NCI-H69 (cell line): ENCODE measurements at places on chromosomes 5 and 9.
A peak's percentile ranks its signal among the peaks of the same experiment; 100 is the strongest.

DNA sequence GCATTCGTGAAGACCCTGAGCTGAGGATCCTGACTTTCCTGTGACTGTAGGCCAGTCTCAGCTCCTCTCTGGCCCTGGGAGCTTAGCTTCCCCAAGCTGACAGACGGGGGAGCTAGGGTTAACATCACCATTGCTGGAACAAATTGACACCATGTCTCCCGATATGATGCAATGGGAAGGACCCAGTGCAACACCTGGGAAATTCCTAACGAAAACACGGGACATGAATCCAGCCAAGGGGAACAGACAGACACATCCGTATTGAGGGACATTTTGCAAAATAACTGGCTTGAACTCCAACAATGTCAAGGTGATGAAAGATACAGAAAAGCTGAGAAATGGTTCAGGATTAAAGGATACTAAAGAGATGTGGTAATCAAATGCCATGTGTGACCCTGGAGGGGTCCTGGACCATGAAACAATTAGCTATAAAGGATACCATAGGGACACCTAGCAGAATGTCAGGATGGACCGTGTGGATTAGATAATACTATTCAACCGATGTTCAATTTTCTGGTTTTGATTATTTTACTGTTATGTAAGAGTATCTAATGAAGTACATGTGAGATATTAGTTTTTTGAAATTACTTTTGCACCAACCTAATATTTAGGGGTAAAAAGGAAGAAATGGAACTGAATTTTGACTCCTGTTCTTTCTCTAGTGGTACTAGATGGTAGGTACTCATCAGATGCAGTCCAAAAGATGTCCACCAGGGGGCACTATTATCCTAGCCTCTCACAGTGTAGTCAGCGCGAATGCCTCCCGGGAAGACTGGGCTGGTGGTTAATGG, 52.7 kb downstream of the NDST1 start:
- DNase-seq = peak; percentile 88

GRCh38 chr9:89740722-89741121, 135.9 kb downstream of the GADD45G start:
- DNase-seq = no peak

DNA sequence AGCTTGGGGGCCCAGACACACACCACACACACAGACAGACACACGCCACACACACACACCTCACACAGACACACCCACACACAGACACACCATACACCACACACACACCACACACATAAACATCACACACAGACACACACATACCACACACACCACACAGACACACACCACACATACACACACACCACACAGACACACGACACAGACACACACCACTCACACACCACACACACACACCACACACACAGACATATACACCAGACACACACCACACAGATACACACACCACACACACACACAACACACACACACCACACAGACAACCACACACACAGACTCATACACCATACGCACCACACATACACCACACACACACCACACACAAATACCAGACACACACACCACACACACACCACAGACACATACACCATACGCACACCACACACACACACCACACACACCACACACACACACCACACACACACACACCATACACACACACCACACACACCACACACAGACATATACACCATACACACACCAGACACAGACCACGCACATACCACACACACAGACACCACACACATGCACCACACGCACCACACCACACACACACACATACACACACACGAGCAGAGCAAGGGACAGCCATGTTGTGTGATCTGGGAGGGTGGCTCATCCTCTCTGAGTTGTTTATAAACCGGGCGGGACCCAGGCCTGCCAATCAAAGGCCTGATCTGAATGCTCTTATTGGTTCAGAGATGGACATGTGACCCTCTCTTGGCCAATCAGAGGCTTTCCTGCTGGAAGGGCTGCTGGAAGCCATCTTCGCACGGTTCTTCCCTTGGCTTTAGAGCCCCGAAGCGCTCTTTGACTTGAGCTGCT, 148.3 kb downstream of the GAPVD1 start:
- DNase-seq = peak; percentile 95

DNA sequence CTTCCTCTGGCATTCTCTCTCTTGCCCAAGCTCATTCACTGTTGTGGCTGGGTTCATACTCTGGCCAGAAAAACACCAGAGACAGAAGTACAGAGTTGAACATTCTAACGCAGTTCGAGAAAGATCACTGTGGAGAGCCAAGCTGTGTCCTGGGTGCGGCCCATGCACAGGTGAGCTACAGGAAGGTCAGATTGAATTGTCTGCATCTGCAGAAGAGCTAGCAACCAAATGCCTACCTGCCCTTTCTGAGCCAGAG, 126.8 kb upstream of the DPYSL3 start:
- no peak for DNase-seq

- peak; percentile 78 for DNase-seq
These were observed 71.8 kb upstream of the MAMDC2 start for GRCh38 chr9:69971643-69972449.

DNA sequence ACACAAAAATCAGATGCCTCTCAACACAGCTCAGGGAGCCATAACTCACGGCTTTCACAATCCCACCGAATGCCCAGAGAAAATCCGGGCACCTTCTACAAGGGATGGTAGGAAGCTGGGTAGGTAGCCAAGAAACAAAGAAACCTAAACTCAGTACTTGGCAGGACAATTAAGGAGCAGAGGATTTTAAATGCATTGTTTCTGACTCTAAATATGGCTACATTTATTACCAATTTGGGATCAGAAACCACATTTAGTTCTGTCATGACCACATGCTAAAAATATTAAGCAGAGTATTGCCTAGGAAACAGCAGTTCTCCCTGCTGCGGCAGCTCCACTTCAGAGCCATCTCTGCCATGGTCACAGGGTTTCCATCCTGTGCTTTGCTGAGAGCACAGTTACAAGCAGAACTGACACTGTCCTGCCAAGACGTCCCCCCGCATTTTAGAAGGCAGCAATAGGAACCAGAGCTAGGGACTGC, 57.5 kb downstream of the SIL1 start:
- no peak for DNase-seq

GRCh38 chr5:15683332-15683731, 183.4 kb downstream of the FBXL7 start:
- DNase-seq = no peak

DNA sequence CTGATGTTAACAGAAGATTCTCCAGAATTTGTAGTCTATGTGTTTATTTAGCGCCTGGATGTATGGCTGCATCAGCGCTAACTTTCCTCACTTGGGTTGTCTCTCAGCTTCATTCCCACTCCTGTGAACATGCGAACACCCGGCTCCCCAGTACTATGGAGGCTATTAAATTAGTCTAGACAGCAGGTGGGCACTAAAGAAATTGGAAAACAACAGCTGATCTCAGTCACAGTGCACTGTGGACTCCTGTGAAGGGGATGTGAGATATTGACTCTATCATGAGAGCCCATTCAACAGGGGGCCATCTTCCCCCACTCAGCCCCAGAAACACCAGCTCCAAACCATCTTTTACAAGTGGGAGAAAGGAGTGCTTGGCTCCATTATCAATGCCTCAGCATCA, 471.0 kb downstream of the KDM4C start:
- peak; percentile 22 for DNase-seq

- DNase-seq = peak; percentile 79
These were observed 38.7 kb downstream of the NLN start for GRCh38 chr5:65760504-65761275.

- peak; percentile 69 for DNase-seq
These were observed 77.2 kb upstream of the RAPGEF1 start for GRCh38 chr9:131817073-131817472.

DNA sequence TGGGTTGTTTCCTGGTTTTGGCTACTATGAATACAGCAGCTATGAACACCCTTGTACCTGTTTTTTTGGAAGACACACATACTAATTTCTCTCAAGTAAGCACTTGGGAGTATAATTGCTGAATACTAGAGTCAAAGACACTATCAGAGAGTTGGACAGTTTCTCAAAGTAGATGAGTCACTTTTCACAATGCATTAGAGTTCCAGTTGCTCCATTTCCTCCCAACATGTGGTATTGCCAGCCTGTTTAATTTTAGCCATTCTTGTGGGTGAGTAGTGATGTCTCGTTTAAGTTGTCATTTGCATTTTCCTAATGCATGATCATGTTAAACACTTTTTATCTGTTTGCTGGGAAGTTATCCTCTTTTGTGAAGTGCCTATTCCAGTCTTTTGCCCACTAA, 81.6 kb upstream of the GDNF start:
- no peak for DNase-seq

GRCh38 chr9:131534721-131535237, 3.7 kb upstream of the UCK1 start:
- peak; percentile 17 for DNase-seq

DNA sequence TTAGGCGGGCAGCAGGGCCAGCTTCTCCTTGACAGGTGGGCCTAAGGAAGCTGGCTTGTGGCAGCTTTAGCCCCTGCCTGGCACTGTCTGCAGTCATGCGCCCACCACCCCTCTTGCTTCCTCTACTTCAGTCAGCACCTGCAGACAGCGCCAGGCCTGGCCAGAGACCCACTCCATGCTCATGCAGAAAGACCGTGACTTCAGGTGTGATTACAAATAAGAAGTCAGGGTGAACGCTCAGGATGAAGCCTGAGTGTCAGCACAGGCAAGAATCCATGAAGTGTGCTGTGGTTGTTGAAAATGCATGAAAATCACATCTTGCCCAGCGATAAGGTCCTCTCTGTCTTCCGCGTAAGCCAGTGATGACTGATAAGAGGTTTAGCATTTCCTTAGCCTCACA, 3.4 kb downstream of the CSF2 start:
- DNase-seq = no peak

DNA sequence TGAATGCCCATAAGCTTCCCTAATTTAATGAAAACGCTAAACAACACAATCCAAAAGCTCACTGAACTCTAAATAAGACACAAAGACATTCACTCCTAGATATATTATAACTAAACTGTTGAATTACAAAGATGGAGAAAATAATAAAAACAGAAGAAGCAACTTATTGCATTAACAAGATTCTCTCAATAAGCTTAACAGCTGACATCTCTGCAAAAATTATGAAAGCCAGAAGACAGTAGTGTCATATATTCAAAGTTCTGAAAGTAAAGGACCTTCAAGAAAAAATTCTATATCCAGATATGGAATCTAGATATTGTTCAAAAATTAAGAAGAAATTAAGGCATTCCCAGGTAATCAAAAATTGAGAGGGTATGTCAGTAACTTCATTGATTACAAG, 957.8 kb upstream of the TYRP1 start:
- DNase-seq = peak; percentile 35

GRCh38 chr5:146623666-146624065, 107.7 kb upstream of the GPR151 start:
- DNase-seq = peak; percentile 17

DNA sequence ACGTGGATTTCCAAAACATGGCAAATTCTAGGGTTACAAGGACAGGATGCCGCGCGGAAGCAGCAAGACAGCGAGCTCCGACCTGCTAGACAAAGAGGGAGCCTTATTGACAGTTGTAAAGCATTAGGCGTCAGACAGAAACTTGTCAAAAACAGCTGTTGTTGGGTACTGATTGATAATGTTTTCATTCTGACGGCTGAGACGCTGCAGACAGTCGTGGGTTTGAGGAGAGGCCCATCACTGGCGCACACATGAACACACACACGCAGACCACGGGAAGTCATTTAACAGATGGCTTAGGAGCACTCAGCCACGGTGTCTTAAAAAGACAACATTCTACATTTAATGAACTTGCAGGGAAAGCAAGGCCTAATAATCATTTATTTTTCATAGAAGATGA, 324.0 kb downstream of the NDUFS4 start:
- no peak for DNase-seq

DNA sequence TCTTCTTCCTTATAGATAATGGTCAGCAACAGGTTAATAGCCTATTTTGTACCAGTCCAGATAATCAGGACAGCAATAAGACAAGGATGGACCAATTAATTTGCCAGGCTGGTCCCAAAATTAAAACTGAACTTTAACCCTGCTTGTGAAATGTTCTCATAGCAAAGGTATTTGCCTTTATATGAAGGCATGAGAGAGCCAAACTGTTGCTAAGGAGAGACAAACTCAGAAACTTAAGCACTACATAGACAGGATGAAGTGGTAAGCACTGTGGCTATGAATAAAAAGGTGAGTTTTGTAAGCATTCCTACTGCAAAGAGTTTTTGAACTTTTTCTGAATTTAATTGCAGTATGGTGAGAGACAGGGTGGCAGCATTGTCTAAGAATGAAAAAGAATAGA, 174.7 kb upstream of the PPP1R2B start:
- DNase-seq = no peak

DNA sequence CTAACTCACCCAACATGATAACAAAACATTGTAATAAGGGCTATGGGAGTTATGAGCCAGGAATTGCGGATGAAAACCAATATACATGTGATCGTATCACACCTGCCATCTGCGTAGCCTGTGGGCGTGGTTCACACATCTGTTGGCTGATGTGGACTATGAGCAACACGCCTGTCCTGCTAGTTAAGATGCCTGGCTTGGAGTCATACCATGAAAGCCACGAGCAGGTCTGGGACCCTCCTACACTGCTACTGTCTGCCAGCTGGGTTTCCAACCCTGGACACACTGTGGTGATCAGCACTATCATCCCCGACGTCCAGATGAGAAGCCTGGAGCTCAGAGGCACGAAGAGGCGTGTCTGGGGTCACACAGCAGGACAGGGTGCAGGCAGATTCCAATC, 40.2 kb downstream of the STK10 start:
- DNase-seq = peak; percentile 15

DNA sequence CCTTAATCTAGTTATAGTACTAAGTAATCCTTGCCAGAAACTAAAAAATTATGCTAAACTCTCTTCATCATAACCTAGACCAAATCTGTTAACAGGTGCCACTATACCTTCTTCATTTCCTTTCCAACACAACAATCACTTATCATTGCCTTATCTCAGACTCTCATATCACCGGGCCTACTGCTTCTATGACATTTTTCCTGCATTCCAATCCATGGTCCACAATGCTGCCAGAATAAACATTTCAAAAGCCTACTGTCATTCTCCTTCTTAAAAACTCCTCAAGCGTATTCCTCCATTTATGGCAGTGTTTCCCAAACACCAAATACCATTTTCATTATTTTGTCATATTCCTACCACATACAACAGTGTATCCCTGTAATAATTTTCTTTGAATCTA, 6.5 kb downstream of the PPP6C start:
- no peak for DNase-seq

GRCh38 chr5:6194261-6194875, 184.0 kb downstream of the MED10 start:
- DNase-seq = no peak

- DNase-seq = no peak
These were observed 45.7 kb downstream of the SETX start for GRCh38 chr9:132309056-132309455.

DNA sequence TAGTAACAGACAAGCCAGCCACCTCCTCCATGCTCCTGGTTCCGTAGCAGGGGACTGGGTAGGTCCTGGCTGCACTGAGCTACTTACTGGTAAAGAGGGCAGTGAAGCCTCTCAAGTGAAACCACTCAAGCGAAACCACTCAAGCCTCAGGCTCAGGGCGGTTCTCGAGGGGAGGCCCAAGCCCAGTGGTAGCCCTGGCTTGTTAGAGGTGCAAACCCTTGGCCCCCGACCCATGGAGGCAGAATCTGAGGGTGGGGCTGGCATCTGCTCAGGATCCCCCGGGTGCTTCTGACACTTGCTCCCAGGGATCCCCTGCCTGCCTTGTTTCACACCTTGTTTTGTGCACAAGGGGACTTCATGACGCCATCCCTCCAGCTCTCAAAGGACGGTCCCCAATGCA, 76.5 kb upstream of the OLFM1 start:
- DNase-seq = no peak

- peak; percentile 97 for DNase-seq
These were observed 37.1 kb upstream of the NR3C1 start for GRCh38 chr5:143440448-143441115.
